ENCODE measurements at places on chromosomes 2 and 18. TPM values are rescaled to one million over a fixed set of nuclear protein-coding genes. Genes with fewer than 3 reads are reported as not detected.

RNF152 gene
- 0.72 TPM for polyA plus RNA-seq

WDR54 gene
- polyA plus RNA-seq, result 7.2 TPM

CHST9 gene
- not detected for polyA plus RNA-seq

PIEZO2 gene
- polyA plus RNA-seq, result 0.91 TPM

SFTPB gene
- polyA plus RNA-seq, result not detected

NPAS2 gene
- 15.3 TPM for polyA plus RNA-seq

AMER3 gene
- polyA plus RNA-seq, result 0.11 TPM

FNDC4 gene
- polyA plus RNA-seq, result 158 TPM

UGT1A10 gene
- not detected for polyA plus RNA-seq

KCNG2 gene
- 0.45 TPM for polyA plus RNA-seq

ANTXR1 gene
- polyA plus RNA-seq, result 9.6 TPM

IL1F10 gene
- not detected for polyA plus RNA-seq

DOK6 gene
- 0.36 TPM for polyA plus RNA-seq

EVX2 gene
- polyA plus RNA-seq, result not detected

COL4A3 gene
- 0.78 TPM for polyA plus RNA-seq

Data from adipose tissue (tissue), 3 donors.